ENCODE measurements at places on chromosomes 1 and 21.

GRCh38 chr1:78526496-78526895 is 35.7 kb downstream of the PTGFR start:
- DNase-seq = no peak

- DNase-seq = no peak
Observed at GRCh38 chr1:4029376-4029775, 129.3 kb upstream of the C1orf174 start.

DNA sequence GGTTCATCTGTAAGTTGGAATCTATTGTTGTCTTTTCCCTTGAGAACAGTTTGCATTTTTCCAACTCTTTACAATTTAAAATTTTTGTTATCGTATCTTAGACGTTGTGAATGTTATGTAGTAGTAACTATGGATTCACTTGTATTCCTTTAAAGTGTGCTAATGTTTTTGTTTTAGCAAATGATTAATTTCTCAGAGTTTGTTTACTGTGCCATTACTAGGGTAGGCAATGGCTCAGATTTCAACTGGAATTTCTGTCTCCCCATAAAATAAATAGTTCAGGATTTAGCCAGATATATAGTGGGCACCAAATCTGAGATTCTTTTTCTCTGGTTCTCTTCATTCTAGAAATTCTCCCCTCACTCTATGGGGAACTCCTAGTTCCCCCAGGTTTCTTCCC is 896.5 kb downstream of the PLA2G4A start:
- no peak for DNase-seq

DNA sequence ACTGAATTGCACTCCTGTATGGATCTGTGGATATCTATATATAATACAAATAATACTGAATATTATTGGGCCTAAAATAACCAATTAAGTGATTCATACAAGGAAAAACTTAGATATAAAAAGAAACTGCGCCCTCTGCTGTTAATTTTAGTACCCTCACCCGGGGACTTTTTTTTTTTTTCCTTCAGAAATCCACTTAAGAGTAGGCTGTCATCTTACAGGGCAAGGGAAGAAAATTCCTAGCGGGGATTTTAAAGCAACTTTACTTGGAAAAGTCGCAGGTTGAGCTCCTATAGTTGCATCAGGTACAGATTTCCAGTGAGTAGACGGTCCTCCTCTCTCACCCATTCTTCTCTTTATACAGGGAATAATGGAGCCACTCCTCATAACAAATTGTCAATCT is 1.3 kb downstream of the NTNG1 start:
- DNase-seq = no peak

- no peak for DNase-seq
Observed at GRCh38 chr1:243740255-243740999, 109.6 kb downstream of the AKT3 start.

DNA sequence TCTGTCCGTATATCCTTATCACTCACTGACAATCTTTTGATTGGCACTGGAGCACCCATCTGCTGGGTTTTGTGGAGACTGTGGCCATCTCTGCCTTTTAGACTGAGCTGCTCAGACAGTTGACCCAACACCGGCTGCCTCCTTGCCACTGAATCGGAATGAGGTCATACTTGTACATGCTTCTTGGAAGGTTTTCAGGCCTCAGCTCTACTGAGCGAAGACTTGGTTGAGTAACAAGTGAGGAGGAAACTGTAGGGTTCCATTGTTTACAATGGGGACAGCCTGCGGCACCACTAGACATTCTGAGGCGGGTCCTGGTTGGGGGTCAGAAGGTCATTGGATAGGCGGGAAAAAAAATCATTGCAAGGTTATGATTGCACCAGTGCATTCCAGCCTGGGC is 320.3 kb downstream of the KIF26B start:
- no peak for DNase-seq

- no peak for DNase-seq
Observed at GRCh38 chr1:6445062-6445763, 20.6 kb downstream of the ESPN start.

DNA sequence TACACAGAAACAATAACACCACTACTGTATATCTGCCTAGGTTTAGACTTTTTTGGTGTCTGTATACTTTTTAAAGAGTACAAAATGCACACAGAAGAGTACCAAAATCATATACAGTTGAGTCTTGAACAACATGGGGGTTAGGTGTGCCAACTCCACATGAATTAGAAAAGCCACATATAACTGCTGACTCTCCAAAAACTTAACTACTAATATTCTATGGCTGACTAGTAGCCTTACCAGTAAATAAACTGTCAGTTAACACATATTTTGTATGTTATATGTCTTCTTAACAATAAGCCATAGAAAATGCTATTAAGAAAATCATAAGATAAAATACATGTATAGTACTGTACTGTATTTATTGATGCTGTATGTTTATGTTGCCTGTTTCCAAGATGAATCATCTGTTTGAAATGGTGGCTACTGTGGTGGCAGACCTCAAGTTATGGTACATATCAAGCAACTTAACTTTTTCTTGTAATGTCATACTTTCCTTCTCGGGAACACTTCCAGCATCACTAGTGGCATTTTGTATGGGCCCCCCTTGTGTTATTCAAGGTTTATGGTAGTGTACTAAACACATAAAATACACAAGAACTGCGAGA is 71.2 kb downstream of the LHX4 start:
- DNase-seq = no peak

DNA sequence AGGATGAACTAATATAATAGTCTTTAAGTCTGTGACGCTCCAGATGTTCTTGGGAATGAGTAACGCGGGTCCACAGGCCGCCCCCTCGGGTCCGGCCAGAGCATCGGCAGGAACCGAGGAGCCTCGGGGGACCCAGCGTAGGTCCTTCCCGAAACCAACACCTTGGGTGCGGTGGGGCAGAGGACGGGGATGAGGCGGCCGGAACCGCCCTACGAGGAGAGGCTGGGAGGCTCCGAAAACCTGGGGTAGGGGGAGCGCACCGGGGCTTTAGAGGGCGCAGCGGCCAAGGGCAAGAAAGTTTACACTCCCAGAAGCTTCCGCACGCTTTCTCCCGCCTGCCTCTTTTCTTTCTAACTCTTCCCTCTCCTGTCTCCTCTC is 7.1 kb downstream of the DMRTA2 start:
- DNase-seq = no peak

DNA sequence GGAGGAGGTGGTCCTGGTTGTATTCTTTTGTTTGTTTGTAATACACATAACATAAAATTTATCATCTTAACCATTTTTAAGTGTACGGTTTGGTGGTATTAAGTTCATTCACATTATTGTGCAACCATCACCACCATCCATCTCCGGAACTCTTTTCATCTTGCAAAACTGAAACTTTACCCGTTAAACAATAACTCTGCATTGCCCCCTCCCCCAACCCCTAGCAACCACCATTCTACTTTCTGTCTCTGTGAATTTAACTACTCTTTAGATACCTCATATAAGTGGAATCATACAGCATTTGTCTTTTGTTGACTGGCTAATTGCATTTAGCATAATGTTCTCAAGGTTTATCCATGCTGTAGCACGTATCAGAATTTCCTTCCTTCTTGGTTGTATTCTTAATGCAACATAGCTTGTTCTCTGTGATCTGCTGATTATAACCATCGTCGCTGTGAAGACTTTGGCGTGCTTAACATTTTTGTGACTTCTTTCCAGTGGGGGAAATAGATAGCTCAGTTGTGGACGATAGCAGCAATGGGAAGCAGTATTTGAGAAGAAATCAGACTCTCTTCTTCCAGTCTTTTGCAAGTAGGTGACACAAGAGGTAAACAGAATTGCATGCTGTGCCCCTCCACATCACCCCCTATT is 117.5 kb upstream of the HOOK1 start:
- no peak for DNase-seq

DNA sequence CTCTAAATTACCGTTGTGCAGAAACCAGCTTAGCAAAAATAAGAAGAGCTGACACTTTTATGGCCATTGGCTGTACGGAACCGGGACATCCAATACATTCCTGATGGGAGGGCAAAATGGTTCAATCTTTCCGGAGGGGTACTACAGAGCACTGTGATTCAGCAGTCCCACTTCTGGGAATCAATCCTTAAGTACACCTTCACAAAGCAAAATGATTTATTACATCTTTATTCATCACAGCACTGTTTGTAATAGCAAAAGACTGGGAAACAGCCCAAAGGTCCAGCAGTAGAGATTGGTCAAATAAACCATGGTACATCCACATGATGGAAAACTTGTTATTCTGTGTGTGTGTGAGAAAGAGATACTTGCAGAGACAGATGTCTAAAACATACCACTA is 9.7 kb downstream of the GNG12 start:
- DNase-seq = no peak

DNA sequence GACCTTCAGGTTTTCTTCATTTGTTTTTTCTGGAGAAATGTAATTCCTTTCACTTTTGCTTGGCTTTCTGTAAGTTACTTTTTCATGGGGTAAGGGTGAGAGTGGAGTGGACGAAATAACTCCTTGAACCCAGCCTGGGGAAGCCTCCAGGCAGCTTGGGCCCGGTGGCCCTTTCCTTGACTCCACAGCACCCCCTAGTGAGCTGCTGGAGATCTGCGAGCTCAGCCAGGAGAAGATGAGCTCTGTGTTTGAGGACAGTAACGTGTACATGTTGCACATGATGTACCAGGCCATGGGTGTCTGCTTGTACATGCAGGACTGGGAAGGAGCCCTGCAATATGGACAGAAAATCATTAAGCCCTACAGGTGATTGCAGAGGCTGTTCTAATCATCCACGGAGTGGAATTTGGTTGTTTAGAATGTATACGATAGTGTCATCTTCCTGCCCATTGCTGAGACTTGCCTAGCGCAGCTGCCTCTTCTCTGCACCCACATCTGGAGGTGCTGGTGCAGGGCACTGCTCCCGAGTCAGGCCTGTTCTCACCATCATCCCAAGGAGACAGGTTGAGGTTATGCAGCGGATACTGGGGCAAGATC is 51.0 kb downstream of the SMYD2 start:
- peak; percentile 25 for DNase-seq

DNA sequence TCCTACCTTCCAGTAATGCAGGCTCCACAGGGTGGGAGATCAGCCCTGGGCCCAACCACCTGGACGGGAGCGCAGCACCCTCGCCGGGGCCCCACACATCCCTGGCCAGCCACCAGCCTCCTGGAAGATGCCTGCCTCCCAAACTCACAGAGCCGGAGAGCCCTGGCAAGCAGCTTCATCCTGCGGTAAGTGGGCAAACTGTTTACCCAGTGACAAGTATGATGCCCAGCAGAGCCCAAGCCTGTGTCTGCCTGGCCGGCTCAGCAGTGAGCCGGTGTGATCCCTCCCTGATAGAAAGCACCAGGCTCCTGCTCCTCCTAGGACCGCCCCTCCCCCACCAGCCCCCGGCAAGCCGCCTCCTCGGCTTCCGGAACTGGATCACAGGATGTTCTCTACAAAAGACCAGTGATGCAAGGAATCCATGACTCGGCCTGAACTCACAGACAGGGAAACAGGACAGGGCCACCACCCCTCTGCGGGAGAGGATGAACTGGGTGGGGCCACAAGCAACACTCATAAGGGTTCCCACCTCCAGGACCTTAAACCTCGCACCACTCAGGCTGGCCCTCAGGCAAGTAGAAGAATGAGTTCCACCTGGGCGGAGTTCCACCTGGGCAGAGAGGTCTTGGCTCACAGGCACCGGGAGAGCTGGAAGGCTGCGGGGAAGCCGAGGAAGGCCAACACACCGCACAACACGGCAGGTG is 7.9 kb downstream of the ACOT7 start:
- DNase-seq = no peak

DNA sequence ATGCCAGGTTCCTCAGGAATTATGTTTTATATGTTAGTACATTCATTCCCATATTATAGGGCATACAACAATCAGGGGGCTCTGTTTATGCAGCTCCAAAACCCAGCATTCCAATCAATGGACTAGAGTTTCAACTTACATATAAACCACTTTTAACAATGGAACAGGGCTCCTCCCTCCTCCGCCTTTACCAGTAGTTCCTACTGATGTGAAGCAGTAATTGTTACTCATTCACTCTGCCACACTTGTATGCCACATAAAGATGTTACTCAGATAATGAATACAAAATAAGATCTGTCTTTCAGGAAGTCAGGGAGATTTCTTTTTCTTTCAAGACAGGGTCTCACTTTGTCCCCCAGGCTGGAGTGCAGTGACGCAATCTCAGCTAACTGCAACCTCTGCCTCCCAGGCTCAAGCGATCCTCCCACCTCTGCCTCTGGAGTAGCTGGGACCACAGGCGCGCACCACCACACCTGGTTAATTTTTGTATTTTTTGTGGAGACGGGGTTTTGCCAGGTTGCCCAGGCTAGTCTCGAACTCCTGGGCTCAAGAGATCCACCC is 17.1 kb downstream of the ZNF281 start:
- DNase-seq = no peak

DNA sequence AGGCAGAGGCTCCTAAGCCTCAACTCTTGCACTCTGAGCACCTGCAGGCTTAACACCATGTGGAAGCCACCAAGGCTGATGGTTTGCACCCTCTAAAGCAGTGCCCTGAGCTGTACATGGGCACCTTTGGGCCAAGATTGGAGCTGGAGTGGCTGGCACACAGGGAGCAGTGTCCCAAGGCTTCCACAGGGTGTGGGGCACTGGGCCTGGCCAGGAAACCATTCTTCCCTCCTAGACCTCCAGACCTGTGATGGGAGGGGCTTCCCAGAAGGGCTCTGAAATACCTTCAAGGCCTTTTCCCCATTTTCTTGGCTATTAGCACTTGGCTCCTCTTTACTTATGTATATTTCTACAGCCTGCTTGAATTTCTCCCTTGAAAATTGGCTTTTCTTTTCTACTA is 67.9 kb upstream of the PPM1J start:
- no peak for DNase-seq

DNA sequence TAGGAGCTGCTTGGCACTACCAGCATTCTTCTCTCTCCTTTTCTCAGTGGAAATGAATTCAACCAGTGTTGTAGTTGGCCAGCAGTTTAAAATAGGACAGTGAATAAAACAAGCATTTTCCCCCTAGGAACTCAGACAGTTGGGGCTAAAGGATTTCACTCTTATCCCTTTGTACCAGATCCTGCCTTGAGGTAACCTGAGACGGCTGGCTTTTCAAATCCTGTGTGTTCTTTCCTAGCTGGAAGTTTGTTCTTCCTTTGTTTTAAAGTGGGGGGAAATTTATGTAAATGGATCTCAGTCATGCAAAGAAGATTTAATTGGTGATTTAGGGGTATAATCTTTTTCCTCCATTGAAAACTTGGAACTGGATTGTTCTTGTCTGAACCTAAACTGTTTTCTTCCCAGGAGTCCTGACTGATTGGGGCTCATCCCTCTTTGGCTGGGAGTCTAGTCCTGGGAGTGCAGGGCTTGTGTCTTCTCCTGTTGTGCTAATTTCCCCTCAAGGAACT is 23.3 kb downstream of the ZP4 start:
- DNase-seq = no peak

- DNase-seq = no peak
Observed at GRCh38 chr1:169460191-169460833, 25.4 kb downstream of the SLC19A2 start.

- no peak for DNase-seq
Observed at GRCh38 chr21:37244501-37245095, 22.5 kb downstream of the VPS26C start.

GRCh38 chr1:11067716-11068599 is 8.1 kb upstream of the SRM start:
- no peak for DNase-seq

DNA sequence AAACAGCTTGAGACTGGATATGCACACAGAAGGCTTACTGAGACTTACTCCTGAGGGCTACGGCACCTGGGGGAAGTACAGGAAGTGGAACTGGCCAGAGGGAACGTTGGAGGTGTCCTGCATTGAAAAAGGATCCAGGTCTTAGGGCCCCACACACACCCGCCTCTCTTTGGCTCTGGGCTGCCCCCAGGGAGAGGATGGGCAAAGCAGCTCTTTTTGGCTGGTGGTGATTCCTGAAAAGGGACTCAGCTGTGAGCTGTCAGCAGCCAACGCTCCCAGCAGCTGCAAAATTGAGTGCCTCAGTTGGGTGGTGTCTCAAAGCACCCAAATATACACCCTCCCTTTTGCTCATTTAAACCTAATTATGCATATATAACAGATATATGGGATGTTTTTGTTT is 213.2 kb downstream of the TNR start:
- no peak for DNase-seq
